Fibroblast of mammary gland (primary cell): ENCODE measurements at places on chromosomes 1 and 21.
A peak's percentile ranks its signal among the peaks of the same experiment; 100 is the strongest.

DNA sequence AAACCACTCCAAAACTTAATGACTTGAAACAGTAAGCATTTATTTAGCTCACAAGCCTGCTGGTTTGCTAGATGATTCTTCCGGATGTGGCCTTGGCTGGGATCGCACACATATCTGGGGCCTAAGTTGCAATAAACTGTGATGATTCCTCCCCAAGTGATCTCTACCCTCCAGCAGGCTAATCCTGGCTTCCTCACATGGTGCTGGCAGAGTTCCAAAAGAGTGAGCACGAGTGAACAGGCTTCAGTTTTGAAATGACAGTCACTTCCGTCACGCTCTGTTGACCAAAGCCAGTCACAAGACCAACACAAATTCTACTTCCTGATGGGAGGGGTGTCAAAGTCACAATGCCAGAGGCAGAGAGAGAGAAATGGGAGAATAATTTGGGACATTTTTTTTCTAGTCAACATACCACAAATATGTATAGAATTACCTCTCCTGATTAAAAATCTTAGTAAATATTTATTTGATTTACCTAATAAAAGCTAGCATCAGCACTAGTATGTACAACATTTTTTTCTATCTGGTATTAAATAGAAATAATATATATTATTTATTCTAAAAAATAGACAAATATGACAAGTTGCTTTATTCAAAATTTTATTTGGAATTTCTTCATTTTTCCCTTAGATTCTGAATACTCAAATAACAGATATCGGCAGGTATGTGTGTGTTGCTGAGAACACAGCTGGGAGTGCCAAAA, 292.7 kb downstream of the TPR start:
- peak; percentile 53 for DNase-seq

DNA sequence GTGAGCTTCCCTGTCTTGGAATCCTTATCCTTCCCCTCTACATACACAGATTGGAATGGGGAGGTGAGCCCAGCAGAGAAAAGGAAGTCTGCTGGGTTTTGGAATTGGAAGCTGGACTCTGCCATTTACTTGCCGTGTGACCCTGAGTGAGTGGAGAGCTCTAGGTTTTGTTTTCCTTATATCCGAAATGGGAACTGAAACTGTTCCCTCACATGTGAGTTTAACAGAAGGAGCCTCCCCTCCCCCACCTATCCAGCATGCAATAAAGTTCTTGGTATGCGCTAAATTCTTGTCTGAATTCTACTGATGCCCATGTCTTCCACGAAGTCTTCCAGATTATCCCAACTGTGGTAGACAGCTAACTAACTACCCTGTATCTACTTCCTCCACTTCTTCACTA, 58.7 kb downstream of the NENF start:
- no peak for DNase-seq

DNA sequence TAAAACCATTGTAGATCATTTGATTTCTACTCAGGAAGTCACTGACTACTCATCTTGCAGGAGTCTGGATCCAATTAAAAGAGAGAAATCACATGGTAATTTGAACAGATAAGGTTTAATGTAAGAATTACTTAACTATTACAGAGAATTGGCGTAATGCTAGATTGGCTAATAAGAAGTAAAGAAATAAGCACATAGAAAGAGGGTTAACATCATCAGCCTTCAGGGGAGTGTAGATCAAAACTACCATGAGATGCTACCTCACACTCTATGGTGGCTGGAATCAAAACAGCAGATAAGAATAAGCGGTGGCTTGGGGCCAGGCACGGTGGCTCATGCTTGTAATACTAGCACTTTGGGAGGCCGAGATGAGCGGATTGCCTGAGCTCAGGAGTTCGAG, 11.7 kb downstream of the ST3GAL3 start:
- DNase-seq: peak; percentile 92

GRCh38 chr1:145846201-145846612, 777 bp downstream of the NUDT17 start:
- DNase-seq: peak; percentile 41

DNA sequence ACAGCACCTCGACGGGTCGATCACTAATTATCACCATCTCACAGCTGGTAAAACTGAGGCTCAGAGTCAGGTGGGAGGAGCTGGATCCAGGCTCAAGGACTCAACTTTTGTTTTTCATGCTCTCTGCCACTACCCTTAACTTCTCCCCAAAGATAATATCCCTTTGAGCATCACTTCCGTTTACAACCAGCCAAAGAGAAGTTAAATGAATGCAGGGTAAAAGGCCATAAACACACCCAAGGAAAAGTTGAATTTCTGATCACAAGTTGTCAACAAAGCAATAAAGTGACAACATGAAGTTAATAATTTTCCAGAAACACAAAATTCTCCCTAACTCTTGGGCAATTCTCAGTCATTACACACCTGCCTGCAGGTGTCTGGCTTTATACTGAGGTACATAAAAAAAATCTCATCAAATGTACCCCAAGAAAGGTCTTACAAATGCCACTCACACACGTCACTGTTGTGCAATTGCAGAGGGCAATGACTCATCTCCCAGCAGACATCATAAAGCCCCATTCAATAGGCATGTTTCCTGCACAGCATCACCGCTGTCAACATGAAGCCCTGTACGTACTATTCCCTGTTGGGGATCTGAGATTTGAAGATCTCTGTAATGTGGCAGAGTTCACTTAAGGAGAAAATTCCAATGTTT, 3.4 kb downstream of the OR2T11 start:
- DNase-seq: peak; percentile 28

- DNase-seq: no peak
These were observed 5.6 kb downstream of the SH3BGRL3 start for GRCh38 chr1:26285366-26286063.

DNA sequence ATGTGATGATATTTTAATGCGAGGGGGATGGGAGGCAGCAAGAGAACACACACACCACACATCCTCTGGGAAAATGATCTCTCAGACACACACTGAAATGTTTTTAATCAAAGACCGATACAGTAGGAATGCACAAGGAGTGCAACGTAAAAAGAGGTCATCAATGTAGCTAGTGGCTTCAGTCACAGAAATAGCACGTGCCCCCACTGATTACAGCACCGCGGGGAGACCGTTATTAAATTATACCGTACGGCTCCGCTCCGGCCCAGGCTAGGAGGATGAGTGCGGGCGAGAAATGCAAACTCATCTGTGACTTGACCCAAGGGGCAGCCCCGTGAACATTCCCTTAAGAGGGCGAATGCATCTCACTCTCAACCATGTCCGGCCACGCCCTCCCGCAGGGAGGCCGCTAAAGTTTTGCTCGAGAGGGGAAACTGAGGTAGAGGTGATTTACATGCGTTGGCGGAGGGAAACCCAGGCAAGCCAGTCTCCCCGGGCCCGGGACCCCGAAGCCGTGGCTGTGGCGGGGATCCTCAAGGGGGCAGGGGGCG, 552 bp downstream of the UBR4 start:
- DNase-seq: peak; percentile 61

DNA sequence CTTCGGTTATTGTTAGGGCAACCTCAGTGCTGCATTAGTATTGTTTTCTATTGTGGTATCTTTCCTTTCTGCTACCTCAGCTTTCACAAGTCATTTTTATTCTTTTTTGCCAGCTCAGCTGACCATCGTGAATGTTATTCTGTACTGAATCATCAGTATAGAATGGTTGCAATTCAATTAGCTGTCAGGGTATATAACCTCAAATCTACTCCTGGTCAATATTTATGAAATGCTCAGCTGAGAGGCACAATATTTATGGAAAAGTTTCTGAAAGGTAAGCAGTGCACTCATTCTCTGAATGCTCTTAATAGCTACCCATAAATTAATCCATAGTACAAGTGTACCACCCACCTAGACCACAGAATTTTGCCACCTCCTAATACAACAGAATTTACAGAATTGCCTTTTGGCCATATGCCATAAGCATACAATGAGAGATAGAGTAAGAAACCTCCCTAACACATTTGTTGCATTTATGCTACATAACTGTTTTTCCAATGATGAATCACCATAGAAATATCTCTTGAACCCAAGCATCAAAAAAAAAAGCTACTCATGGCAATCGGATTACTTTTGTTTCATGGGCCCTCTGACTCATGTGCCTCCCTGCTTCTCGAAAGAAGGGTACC, 732.6 kb upstream of the CHRM3 start:
- peak; percentile 78 for DNase-seq

GRCh38 chr21:45874716-45875415, 106.7 kb upstream of the COL6A1 start:
- peak; percentile 97 for DNase-seq

- peak; percentile 74 for DNase-seq
These were observed 809 bp downstream of the SYT11 start for GRCh38 chr1:155859881-155860871.

DNA sequence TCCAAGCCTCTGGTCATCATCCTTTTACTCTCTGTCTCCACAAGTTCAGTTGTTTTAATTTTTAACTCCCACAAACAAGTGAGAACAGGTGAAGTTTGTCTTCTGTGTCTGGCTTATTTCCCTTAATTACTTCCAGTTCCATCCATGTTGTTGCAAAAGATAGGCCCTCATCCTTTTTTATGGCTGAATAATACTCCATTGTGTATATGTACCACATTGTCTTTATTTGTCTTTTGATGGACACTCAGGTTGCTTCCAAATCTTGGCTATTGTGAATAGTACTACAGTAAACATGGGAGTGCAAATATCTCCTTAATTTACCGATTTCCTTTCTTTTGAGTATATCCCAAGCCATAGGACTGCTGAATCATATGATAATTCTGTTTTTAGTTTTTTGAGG, 262.5 kb downstream of the HHAT start:
- DNase-seq: no peak

DNA sequence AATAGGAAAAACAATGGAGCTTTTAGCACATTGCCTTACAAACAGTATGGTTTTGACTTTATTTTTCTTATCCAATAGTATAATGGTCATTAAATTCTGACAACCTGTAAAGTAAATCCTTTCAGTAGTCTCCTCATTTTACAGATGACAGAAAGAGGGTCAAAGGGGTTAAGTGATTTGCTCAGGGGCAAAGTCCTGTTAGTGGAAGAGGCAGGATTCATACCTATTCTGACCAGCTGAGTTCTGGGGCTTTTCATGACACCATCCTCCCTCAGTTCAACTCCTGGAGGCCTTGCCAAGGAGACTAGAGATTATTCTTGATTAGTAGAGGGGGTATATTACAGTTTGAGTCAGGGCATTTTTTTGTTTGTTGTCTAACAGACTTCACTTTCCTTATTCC, 278.7 kb upstream of the DUSP10 start:
- DNase-seq: no peak
